ENCODE measurements at places on chromosomes 7 and 10. TPM values are rescaled to one million over a fixed set of nuclear protein-coding genes. Genes with fewer than 3 reads are reported as not detected.

DNA sequence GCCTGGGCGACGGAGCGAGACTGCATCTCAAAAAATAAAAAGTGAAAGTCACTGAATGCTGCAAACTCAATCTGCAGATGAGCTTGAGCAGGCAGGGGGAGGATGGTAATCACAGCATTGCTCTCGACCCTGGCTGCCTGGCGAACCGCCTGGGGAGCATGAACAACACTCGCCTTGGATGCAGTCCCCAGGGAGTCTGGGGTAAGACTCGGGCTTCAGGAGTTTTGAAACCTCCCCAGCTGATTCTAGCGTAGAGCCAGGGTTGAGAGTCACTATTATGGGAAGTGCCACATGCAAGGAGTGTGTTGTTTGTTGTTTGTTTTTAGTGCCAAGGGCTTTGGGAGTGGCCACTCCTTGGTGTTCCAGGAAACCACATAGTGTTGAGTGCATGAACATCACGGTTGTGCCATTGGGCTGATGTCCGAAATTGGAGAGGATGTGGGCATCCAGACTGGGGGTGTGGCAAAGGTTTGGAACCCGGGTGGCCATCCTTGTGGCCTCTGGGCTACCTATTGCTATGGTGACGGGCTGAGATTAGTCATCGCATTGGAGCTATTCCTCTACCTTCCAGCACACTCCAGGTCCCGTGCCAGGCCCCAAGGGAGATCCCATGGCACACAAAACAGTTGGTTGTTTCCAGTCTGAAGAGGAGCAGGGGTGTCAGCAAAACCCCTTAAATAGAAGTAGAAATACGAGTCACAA, 92.6 kb downstream of the RGS10 start:
- peak; percentile 96 for DNase-seq

Gene SPDYE1
- not detected for total RNA-seq

DNA sequence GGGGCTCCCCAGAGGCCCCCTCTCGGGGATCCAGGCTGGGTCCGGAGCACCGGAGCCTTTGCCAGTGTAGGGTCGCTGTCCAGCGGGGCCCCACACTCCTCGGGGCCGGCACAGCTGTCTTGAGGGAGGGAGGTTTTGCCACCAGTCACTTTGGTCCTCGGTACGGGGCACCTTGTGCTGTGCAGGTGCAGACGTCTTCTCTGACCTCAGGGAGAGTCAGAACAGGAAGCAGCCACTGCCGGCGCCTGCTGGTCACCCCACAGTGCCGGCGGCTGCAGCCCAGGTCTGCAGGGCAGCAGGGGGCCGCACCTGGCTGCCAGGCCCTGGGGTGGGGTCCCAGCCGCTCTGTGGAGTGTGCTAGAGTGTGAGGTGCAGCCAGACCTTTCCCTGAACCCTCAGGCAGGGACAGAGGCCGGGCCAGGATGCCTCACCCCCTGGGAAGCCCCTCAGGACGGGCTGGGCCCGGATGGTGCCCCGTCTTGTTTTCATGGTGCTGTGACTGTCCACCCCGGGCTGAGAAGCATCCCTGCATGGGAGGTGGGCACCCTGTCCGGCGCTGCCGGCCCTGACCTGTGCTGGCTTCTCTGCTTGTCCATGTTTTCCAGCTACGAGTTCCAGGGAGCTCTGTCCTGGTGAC, 8.2 kb downstream of the MAFK start:
- no peak for DNase-seq

- DNase-seq = peak; percentile 65
Measured at GRCh38 chr10:62096256-62096933, 172.2 kb downstream of the RTKN2 start.

GRCh38 chr10:36017137-36017536, 375.0 kb upstream of the FZD8 start:
- no peak for DNase-seq

DNA sequence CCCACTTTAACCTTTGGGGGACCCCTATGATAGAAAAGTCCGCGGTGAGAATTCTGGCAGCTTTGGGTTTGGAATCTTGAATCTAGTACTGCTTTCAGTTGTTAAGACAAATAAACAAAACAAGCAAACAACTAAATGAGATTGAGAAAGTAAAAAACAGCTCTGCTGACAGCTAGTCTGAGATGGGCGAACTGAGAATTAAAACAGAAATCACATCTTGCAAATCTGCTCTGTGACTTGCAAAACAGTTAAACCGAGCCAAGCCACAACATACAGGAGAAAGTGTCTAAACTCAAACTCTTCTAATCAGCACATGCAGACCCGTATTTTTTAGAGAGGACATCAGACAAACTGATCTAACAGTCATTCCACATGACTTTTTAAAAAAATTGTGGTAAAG, 110.4 kb downstream of the SH2D4B start:
- no peak for DNase-seq

GRCh38 chr7:86930554-86931307, 128.7 kb downstream of the ELAPOR2 start:
- no peak for DNase-seq

Gene ZNF3
- 71.3 TPM for total RNA-seq

DNA sequence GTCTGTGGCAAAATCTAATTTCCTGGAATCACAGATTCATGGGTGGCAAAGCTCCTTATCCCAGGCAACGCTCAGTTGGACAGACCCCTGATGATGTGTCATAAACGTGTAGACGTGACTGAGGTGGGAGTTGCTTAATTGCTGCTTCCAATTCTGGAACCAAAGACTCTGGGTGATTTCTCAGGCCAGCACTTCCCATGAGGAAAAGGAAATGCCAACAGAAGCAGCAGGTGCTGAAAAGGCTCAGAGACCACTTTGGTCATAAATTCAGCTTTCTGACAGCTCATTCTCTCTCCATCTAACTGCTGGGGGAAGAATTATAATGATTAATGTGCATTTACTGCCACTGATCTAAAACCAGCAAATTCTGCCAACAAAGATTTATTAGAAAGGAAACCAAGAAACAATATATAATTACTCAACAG, 88.7 kb downstream of the OSBPL3 start:
- DNase-seq = no peak

GRCh38 chr7:133662830-133663229, 410.0 kb downstream of the EXOC4 start:
- DNase-seq = no peak

- DNase-seq = peak; percentile 27
Measured at GRCh38 chr10:86775056-86775869, 18.8 kb downstream of the BMPR1A start.

GRCh38 chr10:30967650-30968410, 63.8 kb downstream of the ZNF438 start:
- peak; percentile 67 for DNase-seq

Gene AQP1
- total RNA-seq = 2.8 TPM

GRCh38 chr7:32163141-32163806, 93.1 kb upstream of the PDE1C start:
- DNase-seq = peak; percentile 99

Gene TMEM236
- total RNA-seq = 0.09 TPM

Gene PLXDC2
- total RNA-seq = 11.2 TPM

Gene CDC14C
- not detected for total RNA-seq

DNA sequence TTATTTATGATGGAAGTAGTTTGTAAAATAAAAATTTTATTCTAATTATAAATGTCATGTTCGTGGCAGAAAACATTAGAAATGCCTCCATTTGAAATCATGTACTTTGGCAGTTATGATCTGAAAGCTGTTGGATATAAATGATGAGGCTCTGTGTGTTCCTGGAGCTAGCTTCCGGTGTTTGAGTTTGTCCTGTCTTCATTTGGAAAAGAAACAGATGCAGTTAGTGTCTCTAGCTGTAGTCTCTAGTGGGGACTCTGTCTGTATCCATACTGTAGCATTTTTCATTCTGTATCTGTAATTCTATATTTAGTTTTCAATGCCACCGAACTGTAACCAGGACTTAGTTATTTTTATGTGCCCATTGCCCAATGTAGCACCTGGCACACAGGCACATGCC, 197.0 kb upstream of the FZD1 start:
- no peak for DNase-seq

Gene OPALIN
- not detected for total RNA-seq

DNA sequence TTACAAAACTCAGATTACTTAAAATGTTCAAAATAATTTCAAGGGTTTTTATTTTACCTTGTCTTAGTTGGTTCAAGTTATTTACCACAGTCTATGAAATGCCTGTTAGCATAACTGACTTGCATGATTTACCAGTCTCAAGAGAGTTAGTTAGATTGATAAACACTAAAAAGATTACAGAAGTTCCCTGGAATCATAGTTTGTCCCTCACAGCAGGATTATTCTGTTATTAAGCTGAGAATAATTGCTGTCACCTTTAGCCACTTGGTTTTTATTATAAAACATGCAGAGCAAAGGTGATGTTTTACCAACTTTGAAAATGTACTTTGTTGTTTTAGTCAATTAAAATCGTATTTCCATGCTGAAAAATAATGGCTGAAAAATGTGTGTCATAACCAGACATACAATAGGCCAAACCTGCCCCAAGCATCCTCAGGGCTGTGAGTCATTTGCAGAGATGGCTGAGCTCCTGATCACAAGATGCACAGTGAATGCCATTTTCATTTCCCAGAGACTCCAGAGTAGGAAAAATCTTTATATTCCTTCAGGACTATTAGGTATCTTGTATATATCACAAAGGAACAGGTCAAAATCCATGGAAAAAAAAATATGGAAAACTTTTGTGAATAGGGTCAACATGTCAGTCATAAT, 87.8 kb upstream of the DKK1 start:
- DNase-seq = peak; percentile 80

- no peak for DNase-seq
Measured at GRCh38 chr7:129773328-129773731, 161.8 kb downstream of the NRF1 start.

DNA sequence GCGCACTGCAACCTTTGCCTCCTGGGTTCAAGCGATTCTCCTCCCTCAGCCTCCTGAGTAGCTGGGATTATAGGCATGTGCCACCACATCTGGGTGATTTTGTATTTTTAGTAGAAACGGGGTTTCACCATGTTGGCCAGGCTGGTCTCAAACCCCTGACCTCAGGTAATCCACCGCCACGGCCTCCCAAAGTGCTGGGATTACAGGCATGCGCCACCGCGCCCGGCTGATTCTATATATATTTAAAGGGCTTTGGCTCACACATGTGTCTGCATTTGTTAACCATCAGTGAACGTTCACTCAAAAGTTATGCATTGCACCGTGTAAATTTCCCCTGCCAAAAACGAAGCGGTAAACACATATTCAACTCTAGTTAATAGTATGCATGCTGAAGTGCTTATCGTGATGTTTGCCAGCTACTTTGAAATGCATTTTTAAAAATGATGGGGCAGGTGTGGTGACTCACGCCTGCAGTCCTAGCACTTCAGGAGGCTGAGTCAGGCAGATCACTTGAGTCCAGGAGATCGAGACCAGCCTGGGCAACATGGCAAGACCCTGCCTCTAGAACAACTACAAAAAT, 17.7 kb upstream of the WIPI2 start:
- DNase-seq = no peak

Gene FGL2
- 39.3 TPM for total RNA-seq

Gene ADCY1
- 0.72 TPM for total RNA-seq

DNA sequence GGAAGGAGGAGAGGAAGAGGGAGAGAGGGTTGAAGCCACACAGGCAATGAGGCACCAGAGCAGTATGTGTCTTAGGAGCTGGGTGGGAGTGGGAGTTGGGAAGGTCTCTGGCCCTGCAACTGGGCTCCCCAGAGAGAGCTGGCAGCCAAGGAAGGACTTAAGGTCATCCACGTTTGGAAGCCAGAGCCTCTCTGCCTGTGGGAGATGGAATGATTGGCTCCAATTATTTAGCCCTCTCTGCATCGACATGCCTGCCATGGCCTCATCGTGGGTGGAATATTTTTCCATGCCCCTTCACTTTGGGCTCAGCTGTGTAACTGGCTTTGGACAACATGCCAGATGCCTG, 478.5 kb downstream of the RPS24 start:
- DNase-seq = no peak

GRCh38 chr7:21908746-21909145, 37.0 kb downstream of the CDCA7L start:
- no peak for DNase-seq

GRCh38 chr10:23910291-23910690, 298.6 kb upstream of the KIAA1217 start:
- DNase-seq = no peak

Gene ANKRD61
- total RNA-seq = not detected

GRCh38 chr10:123136806-123137642, 1.3 kb downstream of the HMX3 start:
- DNase-seq = no peak

Gene ELFN1
- 3.8 TPM for total RNA-seq

GRCh38 chr10:128306535-128306934, 180.3 kb upstream of the MKI67 start:
- DNase-seq = no peak

Gene PNLIPRP2
- not detected for total RNA-seq

- peak; percentile 86 for DNase-seq
Measured at GRCh38 chr7:138864667-138865066, 66.7 kb upstream of the ATP6V0A4 start.

Gene CYP26C1
- 0.09 TPM for total RNA-seq

DNA sequence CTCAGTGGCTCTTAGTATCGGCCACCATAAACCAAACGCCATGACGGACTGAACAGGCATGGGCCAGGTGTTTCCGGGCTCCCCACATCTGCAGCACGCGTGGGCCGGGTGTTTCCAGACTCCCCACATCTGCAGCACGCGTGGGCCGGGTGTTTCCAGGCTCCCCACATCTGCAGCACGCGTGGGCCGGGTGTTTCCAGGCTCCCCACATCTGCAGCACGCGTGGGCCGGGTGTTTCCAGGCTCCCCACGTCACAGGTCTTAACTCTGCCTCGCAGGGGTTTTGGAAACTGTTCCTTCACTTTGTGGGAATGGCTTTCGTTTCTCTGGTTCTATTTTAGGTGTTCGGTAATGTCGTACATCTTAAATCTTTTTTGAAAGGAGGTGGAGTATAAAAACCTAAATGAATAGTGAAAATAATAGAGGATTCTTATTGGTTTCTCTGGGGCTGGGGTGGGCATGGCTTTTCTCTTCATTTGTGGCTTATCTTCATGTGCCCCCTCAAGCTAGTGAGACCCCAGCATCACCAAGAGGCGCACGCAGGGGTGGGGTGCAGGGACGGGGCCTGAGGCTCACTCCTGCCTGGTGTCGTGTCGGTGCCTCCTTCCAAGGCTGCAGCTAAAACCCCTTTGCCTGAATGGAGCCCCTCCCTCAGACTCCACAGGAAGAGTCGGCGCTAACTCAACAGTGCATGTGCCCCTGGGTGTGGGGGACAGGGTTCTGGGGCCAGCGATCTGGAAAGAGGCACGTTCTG, 126.3 kb downstream of the WDR37 start:
- DNase-seq = no peak

Gene KAZALD1
- 71.5 TPM for total RNA-seq

Gene C10orf67
- not detected for total RNA-seq

GRCh38 chr10:106189292-106189691, 975.2 kb downstream of the SORCS1 start:
- peak; percentile 5 for DNase-seq

- peak; percentile 42 for DNase-seq
Measured at GRCh38 chr10:3119796-3120459, 52.6 kb downstream of the PFKP start.

Gene IDI2
- not detected for total RNA-seq

DNA sequence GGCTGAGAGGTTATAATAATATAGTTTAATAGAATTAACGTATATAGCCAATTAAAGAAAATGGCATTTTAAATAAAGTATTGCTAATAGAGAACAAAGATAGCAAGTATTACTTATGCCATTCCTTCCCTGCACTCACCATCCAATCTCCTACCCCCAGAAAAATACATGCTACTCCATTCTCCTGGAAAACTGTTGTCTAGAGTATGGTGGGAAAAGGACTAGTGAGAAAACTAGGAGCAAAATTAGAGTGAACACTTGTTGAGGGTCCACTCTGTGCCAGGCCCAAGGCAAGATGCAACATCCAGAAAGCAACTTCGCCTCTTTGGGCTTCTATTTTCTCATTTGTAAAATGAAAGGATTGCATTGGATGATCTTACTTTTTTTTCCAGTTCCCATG, 149.1 kb downstream of the CPED1 start:
- no peak for DNase-seq
